ENCODE measurements at places on chromosomes 6 and 20.

- no peak for DNase-seq
Measured at GRCh38 chr6:167210375-167211294, 52.9 kb upstream of the GPR31 start.

- no peak for DNase-seq
Measured at GRCh38 chr20:39294137-39294725, 332.1 kb downstream of the DHX35 start.

- DNase-seq = no peak
Measured at GRCh38 chr6:157133856-157134255, 189.5 kb downstream of the TMEM242 start.

GRCh38 chr6:45072016-45072415 lies 256.1 kb upstream of the RUNX2 start:
- peak; percentile 45 for DNase-seq

DNA sequence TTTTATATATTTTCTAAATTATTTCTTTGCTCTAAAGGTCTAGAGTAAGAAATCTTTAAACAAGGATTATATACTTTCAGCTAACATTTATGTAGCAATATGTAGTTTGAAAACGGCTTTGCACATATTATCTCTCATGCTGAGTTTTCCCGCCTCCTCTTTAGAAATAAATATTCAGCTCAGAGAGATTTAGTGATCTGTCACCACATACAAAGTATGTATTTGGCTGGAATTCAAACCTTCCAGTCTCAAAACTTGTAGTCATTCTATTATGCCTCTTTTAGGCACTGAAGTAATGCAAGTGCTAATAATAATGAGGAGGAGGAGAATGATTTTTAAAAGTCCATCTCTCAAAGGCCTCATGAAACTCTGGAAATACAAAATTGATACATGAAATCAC lies 525.0 kb downstream of the GRIK2 start:
- no peak for DNase-seq

DNA sequence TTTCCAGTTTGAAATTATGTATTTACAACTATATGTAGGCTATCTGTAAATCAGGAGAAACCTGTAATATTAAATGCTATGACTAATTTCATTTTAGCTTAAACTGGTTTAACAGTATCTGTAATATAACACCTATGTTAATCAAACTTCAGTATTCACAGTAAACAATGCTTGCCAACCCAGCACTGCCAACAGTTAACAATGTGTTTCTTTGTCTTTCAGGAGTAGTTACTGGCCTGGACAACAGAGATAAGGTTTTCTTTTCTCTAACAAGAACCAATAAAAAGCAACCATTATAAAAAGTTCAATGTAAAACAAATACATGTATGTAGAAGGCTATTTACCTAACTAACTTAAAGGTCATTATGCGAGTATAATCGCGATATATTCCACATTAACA lies 158.8 kb downstream of the CDK19 start:
- DNase-seq = no peak

DNA sequence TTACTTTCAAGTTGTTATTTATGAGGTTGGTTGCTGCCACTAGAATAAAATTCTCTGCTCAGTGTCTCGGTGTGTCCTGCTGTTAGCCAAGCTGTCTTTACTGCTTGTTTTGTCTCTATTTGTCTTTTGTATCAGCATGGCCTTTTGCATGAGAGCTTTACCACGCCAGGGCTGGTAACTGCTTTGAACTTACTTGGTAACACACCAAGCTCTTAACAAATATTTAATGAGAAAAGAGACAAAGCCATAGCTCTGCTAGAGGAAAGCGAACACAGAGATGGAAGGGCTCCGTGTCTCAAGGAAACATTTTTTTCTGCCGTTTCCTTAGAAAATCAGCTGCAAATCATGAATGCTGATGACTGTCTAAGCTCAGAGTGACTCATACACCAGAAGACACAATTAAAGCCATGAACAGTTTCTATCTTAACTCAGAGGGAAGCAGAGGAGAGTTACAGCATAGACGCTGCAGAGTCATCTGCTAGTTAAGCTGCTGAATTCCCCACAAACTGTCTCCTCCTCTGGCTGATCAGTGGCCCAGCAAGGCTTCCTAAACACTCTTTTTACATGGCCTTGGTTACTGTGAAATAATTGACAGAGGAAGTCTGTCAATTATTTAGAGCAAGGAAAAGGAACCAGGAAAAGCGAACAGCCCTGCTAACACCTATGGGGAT lies 44.8 kb downstream of the AGPAT4 start:
- peak; percentile 95 for DNase-seq

DNA sequence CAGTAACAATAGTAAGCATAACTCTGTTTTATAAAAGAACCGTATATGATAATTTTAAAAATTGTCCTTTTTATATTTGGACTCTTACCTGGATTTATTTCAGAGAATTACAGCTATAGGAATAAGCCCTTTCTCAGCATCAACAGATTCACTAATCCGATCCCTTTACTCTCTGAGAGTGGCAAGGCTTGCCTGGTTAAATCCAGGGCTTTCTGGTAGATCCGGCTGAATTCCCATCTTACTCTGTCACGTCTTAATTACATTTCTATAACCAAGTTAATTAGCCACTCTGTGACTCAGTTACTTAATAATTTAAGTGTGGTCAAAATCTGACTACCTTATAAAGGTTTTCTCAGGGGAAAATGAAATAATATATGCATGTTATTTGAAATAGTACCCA lies 294.7 kb downstream of the FRK start:
- DNase-seq = no peak

DNA sequence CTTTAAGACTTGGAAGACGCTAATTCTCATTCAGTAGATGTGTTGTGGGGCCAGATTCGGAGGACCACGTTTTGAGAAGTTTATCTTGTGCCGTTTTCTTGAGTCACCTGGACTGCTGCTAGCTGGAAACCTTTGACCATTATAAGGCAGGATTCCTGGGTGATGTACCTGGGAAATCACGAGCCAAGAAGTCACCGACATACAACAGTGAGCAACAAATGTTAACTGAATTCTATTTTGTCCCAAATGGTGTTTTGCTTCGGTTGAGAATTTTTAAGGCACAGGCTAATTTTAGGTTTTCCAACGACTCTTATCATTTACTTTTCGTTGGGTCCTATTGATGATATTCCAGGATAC lies 93.4 kb upstream of the BTN3A2 start:
- no peak for DNase-seq

DNA sequence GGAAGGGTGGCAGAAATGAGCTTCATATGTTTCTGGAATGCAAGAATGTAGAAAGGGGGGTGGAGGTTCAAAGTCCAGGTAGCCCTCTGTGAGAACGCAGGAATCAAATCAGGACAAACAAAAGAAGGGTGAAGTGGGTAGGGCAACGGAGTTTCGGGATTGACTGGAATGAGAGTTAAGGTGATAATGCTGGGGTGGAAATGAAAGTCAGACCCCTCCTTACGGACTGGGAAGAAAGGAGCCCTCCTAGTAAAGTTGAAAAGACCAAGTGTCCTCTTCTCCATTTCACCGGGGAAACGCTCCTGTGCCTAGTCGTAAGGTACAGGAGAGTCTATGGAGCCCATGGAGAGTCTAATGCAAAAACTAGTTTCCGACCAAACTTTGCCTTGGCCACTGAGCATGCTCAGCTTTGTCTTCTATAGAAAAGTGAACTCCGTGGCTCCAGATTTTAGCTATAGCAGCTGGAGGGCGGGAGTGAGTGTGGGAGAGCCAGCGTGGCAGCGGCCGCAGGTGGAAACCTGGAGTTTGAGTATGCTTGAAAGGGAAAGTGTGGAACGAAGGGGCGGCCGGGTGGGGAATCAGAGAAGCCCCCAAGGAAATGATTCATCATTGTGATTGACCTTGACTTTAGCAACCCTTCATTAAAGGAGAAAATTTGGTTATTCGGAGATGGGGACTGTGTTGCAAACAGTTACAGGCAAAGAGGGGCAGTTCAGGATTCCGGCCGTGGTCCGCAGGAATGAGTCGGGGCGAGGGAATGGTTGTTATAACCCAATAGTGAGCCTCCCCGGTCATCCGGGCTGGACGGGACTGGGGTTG lies 1.3 kb upstream of the LRRC1 start:
- peak; percentile 35 for DNase-seq

- DNase-seq = peak; percentile 60
Measured at GRCh38 chr6:7267466-7268091, 45.4 kb downstream of the SSR1 start.

- no peak for DNase-seq
Measured at GRCh38 chr6:138620630-138621029, 121.3 kb upstream of the NHSL1 start.

GRCh38 chr6:145845557-145845956 lies 31.0 kb upstream of the FBXO30 start:
- DNase-seq = no peak

DNA sequence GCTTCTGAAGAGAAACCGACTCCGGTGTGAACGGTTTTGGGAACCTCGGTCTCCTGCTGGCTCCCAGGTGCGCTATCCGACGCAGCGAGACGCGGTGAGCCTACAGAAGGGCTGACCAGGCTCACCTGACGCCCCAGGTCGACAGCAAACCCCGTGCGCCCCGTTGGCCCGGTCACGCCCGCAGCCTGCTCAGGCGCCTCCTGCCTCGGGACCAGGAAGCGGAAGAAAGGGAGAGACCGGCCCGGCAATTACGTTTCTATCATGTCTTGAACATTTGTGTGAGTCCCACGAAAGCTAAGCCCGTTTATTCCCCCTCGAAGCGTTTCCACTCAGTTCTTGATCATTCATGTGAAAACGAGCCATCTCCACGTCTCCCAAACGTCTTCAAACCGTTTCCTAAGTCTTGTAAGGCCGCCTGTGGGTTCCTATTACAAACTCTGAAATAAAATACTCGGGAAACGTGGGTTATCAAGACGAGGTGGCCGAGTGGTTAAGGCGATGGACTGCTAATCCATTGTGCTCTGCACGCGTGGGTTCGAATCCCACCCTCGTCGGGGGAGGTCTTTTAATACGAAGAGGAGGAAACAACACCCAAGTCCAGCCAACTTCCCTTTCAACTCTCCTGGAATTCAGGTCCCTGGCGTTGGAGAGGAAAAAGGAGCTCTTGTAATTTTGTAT lies 150.5 kb upstream of the PRSS16 start:
- peak; percentile 20 for DNase-seq

- peak; percentile 92 for DNase-seq
Measured at GRCh38 chr20:10551732-10552724, 116.9 kb downstream of the SLX4IP start.

DNA sequence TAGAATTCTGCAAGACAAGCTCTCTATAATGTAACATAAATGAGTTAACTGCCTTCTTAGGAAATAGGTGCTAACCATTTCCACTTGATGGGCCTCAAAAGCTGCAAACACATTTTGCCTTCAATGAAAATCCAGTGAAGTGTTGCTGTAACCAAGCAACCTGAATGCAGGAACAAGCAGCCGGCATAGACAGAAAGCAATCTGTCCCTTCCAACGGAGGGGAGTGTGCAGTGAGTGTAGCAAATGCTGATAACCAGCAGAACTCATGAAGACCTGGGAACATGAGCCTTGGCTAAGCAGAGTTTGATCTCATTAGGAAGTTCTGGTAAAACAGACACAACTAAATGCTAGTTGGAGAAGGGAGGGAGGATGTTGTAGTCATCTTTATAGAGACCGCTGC lies 697.8 kb downstream of the KIF16B start:
- no peak for DNase-seq

DNA sequence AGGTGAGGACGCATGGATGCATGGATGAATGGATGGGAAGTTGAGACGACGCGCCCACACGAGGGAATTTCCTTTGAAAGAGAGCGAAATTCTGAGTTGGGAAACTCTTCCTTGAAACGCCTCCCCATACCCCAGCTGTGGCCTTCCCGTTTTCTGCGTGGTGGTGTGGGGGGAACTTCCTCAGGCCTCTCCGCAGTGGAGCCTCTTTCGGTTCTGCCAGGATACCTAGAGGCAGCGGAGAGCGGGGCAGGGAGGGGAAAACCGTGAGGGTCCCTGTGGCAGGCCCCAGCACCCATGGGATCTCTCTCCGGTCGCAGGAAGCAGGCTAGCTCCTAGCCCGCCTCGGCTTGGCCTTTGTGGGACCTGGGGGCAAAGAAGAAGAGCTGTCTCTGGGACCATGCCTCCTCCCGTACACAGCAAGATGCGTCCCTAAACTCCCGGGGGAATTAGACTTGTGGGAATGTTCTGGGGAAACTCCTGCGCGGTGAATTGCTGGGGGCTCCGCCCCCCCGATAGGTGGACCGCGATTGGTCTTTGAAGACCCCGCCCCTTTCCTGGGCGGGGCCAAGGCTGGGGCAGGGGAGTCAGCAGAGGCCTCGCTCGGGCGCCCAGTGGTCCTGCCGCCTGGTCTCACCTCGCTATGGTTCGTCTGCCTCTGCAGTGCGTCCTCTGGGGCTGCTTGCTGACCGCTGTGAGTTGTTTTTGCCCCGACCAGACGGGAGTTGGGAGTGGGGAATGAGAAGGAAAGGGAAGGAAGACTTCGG lies at the start of gene CD40:
Gene CD40 (plus strand): TSS at position 611 of the 764 bp plus-strand sequence. CDS start 30 bp downstream, at position 641.
- peak; percentile 95 for DNase-seq
